Amniotic stem cell (primary cell): ENCODE measurements at places on chromosomes 1 and 21.
A peak's percentile ranks its signal among the peaks of the same experiment; 100 is the strongest.

DNA sequence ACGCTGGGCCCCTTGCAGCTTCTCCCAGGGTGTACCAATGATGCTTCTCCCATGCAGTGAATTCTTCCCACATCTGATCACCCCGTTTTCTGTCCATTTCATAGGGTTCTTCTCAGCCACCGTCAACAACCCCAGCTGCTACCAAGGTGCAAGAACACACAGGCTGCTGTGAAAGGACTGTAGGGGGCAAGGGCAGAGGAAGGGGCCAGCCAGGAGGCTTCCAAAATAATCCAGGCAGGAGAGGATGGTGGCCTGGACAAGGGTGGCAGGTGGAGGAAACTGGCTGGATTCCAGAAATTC is 113.3 kb upstream of the WNT4 start:
- DNase-seq: no peak

GRCh38 chr1:207811920-207812720 is 60.3 kb downstream of the CD46 start:
- DNase-seq: no peak

DNA sequence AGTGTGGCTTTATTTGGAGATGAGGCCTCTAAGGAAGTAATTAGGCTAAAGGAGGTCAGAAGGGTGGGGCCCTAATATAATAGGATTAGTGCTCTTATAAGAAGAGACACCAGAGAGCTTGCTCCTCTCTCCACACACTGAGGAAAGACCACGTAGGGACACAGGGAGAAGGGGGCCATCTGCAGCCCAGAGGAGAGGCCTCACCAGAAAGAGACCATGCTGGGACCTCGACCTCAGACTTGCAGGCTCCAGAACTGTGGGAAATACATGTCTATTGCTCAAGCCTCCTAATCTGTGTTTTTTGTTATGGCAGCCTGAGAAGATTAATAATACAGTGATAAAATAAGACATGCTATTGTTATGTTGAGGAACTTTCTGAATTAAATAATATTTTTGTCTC is 8.3 kb downstream of the RCAN1 start:
- DNase-seq: no peak

- no peak for DNase-seq
Observed at GRCh38 chr21:15036189-15036588, 28.6 kb downstream of the NRIP1 start.

DNA sequence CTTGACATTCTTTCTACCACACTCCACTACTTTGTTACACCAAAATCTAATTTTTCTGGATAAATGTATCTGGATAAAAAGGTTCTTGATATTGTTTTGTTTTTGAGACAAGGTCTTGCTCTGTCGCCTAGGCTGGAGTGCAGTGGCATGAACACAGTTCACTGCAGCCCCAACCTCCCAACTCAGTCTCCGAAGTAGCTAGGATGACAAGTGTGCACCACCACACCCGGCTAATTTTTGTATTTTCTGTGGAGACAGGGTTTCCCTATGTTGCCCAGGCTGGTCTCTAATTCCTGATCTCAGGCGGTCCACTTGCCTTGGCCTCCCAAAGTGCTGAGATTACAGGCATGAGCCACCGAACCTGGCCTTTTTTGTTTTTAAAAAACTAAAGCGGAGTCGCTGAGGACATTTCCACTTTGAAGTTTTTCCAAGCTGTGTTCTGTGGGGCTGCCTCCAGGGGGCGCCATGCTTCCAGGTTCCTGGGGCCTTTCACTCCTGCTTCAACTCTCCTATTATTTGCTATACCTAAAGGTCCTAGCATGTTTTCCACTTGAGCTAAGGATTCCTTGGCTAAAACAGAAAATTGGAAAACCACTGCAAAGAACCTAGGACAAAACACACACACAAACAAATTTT is 14.1 kb upstream of the NCMAP start:
- no peak for DNase-seq

- no peak for DNase-seq
Observed at GRCh38 chr1:90127288-90127953, 132.5 kb downstream of the ZNF326 start.

GRCh38 chr21:40466893-40467483 is 380.0 kb downstream of the DSCAM start:
- peak; percentile 29 for DNase-seq

DNA sequence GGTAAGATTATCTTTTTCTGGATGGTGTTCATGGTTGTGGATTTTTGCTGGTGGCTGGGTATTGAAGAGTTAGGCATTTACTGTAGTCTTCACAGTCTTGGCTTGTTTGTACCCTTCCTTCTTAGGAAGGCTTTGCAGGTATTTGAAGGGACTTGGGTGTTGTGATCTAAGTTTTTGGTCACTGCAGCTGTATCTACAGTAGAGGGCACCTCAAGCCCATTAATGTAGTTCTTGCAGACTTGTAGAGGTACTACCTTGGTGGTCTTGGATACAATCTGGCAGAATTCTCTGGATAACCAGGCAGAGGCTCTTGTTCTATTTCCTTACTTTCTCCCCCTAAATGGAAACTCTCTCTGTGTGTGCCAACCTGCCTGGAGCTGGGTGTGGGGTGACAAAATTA is 155.8 kb upstream of the BRINP3 start:
- DNase-seq: no peak

DNA sequence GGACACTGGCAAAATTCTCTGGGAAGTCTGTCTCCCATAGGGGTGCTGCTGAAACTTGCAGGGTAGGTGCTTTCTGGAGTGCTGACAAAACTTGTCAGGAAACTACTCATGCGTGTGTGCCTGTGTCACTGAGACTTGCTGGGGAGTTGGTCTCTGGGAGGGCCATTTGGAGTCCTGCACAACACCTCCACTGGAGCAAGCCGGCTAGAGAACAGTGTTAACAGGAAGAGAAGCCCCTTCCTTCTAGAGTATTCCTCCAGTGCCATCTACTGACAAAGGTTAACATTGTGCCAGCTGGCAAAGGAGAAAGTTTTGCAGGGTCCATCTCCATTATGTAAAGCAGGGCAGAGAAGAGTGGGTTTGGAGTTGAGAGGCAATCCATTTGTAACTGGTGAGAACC is 30.0 kb downstream of the ZMYM4 start:
- DNase-seq: peak; percentile 1

GRCh38 chr1:106222403-106222802 is 834.1 kb upstream of the PRMT6 start:
- DNase-seq: no peak

DNA sequence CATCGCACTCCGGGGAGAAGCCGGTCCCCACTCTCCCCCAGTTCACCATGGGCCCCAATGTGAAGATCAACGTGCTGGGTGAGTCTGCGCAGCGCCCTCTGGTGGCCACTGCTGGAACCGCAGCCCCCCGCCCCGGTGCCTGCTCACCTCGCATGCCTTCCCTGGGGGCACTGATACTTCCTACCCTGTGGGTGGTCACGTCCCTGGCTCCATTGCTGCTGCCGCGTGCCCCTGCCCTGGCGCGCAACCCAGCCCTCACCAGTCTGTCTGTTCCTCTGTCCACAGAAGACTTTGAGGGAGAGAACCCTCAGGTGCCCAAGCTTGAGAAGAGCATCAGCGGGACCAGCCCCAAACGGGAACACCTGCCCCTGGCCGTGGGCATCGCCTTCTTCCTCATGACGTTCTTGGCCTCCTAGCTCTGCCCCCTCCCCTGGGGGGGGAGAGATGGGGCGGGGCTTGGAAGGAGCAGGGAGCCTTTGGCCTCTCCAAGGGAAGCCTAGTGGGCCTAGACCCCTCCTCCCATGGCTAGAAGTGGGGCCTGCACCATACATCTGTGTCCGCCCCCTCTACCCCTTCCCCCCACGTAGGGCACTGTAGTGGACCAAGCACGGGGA is 7.6 kb downstream of the EFNA3 start:
- no peak for DNase-seq

DNA sequence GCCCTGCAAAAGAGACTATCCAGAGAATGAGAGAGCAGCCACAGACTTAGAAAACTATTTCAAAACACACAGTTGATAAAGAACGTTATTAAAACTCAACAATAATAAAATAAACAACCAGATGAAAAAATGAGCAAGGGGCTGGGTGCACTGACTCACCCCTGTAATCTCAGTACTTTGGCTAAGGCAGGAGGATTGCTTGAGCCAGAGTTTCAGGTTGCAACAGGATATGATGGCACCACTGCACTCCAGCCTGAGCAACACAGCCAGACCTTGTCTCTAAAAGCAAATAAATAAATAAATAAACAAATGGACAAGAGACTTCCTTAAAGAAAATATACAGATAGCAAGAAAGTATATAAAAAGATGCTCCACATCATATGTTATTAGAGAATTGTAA is 144.6 kb downstream of the LRRIQ3 start:
- DNase-seq: no peak

DNA sequence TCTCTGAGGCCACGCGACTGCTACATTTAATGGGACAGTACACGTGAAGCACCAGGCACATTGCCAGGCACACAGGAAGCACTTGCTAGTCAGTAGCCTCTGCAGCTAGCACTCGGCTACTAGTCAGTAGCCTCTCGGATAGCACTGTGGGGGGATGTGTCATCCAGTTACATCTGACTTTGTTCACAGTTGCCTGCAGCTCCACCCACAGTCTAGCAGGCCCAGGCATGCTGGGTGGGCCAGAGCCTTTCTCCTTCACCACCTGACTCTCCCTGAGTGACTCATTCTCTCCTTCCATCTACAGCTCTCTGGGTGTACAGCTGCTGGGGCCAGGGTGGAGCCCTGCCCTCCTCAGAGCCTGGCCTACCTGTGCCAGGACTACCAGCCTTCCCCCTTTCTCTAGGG is 51.5 kb downstream of the PTPRF start:
- DNase-seq: peak; percentile 81

GRCh38 chr1:211588711-211589110 is 9.8 kb upstream of the SLC30A1 start:
- DNase-seq: no peak

DNA sequence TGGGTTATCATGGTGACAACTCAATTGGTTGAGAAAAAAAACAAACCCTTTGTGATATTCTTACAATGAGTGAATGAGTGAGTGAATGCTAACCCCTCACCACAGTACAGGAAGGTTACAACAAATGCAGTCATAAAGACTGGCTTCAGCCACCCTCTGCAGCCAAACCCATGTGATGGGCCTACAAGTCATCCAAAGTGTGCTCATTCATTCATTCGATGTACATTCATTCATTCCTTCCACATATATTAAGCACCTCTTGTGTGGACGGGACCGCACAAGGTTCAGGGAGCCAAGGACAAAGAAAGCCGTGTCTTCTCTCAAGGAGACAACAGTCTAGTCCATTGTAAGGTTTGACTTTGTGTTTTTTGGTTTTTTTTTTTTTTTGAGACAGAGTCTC is 49.4 kb downstream of the WDR4 start:
- DNase-seq: no peak

GRCh38 chr1:231631717-231632116 is 5.1 kb downstream of the DISC1 start:
- no peak for DNase-seq

- DNase-seq: no peak
Observed at GRCh38 chr21:33281096-33281652, 15.0 kb downstream of the IL10RB start.

DNA sequence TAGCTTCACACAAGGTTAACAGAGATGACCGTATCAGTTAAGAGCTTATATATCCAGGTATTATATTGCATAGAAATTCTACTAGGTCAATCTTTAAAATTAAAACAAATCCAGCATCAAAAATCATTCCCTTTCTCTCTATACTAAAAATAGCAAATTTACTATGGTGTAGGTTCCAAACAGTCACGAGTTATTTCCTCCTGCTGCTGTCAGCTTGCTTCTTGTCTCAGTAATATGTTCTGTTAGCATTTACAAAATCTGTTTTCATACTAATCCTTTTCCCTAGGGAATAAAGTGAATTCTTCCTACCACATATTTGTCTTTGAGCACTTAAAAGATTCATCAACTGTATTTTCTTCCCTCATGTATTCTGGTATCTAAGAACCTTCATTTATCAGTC is 2.5 kb downstream of the WDR26 start:
- DNase-seq: no peak

DNA sequence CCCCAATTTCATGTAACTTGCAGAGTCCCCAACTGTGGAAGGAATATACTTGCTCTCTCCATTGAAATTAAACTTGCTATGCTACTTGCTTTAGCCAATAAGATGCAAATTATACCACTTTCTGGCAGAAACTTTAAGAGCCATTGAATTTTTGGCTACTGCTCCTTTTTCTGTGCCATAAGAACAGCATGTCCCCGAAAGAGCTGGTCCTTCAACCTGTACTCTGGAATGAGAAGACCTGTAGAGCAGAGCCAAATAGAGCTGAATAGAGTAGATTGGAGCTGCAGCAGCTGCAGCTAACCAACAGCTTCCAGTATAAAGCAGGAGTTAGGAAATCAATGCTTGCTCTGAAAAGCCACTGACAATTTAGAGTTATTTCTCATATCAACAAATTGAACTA is 472.3 kb upstream of the B3GALT2 start:
- no peak for DNase-seq
